Stimulated activated CD8-positive, alpha-beta memory T cell treated with anti-CD3 and anti-CD28 coated beads, Interleukin-4, amount 100 ng/mL, for 4 hours (primary cell): ENCODE measurements at places on chromosomes 1 and 21.

GRCh38 chr1:29269382-29269781 lies 33.1 kb downstream of the PTPRU start:
- no peak for DNase-seq

DNA sequence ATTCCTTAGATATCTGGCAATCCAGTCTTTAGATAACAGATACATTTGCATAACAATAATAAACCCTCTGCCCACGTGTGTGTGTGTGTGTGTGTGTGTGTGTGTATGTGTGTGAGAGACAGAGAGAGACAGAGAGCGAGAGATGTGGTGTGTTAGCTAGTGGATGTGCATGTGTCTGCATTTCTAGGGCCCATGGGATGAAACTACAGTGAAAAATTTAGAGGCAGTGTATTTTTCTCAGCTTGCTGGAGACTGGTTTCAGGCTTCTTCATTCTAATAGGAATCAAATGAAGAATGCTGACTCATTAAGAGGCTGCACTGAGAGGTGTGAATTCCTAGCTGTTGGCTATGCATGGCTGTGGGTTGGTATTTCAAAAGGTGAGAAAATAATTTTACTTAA lies 303.2 kb downstream of the LMX1A start:
- no peak for DNase-seq

DNA sequence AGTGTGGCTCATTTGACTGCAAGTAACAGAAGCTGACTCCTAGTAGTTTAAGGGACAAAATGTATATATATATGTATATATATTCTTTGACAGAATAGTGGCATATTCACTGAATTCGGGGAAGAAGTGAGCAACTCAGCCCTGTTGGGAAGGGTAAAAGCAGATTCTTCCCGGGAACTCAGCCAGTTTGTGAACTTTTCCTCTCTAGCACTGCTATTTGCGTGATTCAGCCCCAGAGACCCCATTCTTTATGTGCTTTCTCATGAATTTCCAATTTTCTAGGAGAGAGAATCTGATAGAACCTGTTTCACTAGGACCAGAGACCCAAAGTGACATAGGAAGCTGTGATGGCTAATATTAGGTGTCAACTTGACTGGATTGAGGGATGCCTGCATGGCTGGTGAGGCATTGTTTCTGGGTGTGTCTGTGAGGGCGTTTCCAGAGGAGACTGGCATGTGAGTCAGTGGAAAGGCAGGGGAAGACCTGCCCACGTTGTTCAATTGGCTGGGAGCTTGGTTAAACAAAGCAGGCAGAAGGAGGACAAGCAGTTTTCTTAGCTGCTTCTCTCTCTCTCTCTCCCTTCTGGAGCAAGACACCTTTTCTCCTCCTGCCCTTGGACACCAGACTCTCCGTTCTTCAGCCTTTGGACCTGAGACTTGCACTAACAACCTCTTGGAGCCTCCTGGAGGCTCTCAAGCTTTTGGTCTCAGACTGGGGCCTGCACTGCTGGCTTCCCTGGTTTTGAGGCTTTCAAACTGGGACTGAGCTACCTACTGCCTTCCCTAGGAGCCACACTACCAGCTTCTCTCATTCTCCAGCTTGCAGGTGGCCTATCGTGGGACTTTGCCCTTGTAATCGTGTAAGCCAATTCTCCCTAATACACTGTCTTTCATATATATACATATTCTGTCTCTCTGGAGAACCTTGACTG lies 93.4 kb upstream of the KCNK1 start:
- DNase-seq, result no peak

- DNase-seq, result no peak
These were observed 57.4 kb upstream of the TARS2 start for GRCh38 chr1:150429805-150430204.

DNA sequence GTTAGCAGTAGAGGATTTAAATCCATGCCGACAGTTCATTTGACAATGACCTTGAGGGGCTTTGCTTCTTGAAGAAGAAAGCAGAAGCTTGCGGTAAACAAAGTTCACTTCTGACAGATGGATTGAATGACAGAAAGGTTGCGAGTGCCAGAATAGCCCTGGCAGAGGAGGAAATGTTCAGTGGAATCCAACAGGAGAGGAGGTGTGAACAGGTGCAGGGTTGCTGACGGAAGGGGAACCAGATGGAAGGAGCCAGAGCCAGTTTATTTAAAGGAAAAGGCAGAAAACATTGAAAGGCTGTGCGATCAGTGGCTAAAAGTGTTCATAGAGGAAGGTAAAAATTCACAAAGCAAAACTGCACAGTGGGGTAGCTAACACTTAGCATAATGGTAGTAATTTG lies 141.0 kb downstream of the SDCCAG8 start:
- DNase-seq, result no peak

GRCh38 chr1:44334968-44335367 lies 20.1 kb downstream of the ERI3 start:
- no peak for DNase-seq

GRCh38 chr1:118217141-118217838 lies 32.3 kb upstream of the SPAG17 start:
- no peak for DNase-seq

DNA sequence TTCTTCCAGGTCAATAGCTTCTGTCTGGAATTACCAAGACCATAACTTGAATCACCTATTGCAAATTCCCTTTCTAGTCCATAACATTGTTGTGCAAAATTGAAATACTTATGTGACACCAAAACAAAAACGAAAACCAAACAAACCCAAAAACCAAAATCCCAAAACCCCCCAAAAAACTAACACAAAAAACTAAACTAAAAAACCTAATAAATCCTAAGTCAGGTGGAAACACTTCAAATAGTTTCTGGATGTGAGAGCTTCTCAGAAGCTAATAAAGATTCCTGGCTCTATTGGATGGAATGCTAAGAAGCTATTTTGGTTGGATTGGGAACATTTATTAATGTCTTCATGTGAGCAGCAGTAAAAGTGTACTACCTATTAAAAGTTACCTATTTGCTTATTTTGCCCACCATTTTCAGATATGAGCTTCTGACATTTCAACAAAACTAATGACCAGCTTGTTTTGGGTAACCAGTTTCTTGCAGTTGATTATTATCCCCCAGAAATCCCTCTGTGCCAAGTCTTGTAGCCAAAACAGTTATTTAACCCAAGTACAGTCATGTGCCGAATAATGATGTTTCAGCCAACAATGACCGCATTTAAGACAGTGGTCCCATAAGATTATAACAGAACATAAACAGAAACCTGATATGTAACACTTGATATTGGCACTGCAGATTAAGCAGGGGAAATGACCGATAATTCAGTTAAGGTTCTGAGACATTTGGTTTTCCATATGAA lies 76.4 kb downstream of the LTN1 start:
- DNase-seq, result no peak

DNA sequence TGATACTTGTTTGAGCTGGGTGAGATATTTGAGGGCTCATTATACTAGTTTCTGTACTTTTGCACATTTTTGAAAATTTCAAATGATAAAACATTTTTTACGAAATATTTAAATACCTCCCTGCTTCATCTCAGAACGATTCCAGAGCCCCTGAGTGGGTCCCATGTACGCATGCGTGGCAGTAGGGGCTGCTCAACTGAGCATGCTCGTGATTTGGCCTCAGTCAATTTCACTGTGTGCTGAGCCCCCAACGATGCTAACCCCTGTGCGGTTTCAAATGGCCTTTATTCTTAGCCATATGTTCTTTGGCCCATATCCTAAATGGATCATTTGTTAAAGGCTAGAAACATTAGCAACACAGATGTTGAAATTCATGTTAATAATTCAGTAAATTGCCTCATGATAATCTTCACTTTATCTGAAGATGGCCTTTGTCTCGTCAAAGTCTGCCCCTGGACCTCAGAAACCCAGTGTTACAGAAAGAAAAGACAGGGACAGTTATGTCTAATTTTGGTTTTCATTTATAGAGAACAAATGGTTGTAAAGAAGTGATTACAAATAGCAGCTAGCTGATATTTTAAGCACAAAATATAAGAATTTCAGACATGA lies 108.2 kb downstream of the MRPS6 start:
- DNase-seq, result no peak

DNA sequence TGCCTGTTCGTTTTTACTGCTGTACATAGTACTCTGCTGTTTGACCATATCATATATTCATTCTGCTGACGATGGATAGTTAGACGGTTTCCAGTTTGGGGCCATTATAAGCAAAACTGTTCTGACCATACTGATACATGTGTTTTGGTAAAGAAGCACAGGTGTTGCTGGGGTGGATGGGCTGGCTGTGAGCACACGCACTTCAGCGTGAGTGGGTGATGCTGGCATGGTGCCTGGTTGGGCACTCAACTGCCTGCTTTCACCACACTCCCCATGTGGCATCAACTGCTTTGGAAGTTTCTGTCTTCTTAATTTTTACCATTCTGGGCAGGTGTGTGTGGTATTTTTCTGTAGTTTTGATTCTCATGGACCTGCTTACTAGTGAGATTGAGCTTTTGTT lies 37.3 kb downstream of the ADARB1 start:
- no peak for DNase-seq

DNA sequence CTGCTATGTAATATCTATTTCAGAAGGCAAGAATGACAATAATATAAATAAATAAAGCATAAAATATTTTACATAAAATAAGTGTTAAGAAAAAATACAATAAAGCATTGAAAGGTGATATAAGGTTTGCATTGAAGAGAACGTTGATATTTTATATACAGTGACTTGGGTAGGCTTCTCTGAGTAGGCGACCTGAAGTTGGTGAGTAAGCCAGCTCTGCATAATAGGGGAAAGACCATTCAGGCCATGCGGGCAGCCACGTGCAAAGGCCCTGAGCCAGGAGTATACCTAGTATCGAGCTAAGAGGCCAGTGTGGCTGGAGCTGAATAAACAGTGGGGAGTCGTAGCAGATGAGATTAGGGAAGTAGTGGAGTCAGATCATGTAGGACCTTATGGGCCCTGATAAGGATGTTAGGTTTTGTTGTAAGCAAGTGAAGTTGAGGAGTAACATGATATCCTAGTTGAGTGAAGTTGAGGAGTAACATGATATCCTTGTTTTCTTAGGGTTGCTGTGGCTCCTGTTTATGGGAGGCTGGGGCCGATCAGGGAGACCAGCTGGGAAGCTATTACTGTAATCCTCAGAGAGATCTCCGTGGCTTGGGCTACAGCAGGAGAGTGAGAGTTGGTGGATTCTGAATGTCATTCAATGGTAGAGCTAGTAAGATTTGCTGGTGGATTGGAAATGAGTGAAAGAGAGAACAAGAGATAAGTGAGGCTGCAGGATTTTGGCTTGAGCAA lies 22.0 kb downstream of the KCNK1 start:
- DNase-seq, result no peak

GRCh38 chr1:147598621-147599361 lies 57.5 kb downstream of the BCL9 start:
- DNase-seq, result no peak

DNA sequence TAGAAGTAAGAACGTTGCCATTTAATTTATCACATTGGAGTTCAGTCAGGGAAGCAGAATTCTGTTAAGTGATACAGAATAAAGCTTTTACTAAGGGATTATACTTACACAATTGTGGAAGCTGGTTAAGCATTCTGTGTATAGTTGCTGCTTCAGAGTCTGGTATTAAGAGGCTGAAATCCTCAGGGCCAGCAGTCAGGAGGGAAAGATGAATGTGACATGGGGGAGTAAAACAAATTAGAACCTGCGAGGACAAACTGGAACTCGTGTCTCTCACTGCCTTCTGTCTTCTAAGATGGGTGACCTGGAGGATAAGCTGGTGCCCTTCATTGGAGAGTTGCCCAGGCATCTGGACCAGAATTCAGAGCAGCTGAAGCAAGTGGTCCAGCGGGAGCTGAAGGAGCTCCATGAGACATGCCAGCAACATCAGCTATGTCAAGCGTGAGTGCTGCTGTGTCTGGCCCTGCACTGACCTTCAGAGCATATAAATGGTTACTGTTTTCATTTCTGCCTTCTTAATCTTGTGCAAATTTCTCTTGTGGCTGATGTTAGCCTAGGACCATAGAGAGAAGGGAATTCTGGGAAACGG lies 23.0 kb downstream of the MARK1 start:
- no peak for DNase-seq

- no peak for DNase-seq
These were observed 152.8 kb upstream of the ZRANB2 start for GRCh38 chr1:71233645-71234044.

GRCh38 chr1:28737307-28738132 lies 780 bp downstream of the YTHDF2 start:
- peak; percentile 7 for DNase-seq

DNA sequence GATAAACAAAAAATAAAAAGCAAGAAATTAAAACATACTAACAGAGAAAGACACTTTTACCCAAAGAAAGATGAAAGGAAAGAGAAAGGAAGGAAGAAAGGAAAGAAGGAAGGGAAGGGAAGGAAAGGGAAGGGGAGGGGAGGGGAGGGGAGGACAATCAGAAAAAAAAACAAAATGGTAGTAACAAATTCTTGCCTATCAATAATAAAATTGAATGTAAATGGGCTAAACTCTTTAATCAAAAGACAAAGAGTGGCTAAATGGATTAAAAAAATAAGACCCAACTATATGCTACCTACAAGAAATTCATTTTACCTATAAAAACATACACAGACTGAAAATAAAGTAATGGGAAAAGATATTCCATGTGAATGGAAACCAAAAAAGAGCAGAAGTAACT lies 372.9 kb upstream of the NFIA start:
- DNase-seq, result no peak
